Thoracic aorta (tissue), 2 donors: ENCODE measurements at places on chromosomes 2 and 18.

DNA sequence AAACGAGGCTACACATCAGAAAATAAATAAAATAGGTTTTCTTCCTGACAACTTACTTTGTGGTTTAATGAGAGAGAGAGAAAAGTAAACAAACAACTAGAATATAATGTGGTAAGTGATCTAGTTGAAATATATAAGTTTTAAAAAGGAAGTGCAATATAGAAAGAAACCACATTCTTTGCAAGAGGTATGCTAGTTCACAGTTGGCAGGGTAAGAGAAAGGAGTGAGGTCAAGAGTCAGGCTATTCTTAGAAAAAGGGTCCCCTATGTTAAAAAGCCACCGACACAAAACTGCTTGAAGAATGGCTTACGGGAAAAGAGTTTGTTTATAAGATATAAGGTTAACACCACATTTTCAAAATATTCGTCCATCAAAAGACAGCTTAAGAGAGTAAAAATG, 462.1 kb downstream of the ERBB4 start:
- no peak for DNase-seq

- DNase-seq, result no peak
These were observed 66.6 kb downstream of the MYOM1 start for GRCh38 chr18:3153107-3153704.

DNA sequence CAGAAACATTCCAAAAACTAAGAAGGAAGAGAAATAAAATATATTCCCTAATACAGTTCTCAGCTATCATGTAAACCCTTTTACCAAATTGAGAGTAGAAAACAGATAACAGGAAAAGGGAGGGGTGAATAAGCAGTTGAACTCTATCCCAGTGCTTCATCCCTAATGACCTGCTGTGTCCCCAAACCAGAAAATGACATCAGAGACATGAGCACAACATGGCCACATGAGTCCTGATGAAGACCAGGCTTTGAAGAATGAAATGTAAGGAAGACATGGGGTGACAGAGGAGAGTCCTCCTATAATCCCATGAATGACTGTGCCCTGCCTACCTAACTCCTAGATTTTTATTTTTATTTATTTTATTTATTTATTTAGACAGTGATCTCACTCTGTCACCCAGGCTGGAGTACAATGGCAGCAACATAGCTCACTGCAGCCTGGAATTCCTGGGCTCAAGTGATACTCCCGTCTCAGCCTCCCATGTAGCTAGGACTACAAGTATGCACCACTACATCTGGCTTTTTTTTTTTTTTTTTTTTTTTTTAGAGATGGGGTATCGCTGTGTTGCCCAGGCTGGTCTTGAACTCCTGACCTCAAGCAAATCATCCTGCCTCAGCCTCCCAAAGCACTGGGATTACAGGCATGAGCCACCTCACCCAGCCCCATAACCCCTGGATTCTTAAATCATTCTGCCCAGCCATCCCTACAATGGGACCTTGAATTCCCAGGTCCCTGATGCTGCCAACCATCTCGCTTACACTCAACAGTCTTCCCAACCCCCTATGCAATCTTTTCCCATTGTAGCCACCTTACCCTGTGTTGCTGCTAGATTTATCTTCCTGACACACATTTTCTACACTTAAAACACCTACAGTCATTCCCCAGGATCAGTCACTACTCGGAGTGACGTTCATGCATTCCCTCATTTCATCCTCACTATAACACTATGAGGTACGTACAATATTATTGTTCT, 64.5 kb downstream of the ANKRD44 start:
- no peak for DNase-seq

GRCh38 chr2:240635998-240636547, 10.8 kb downstream of the GPR35 start:
- no peak for DNase-seq
